ENCODE measurements at places on chromosomes 5 and 9. TPM values are rescaled to one million over a fixed set of nuclear protein-coding genes. Genes with fewer than 3 reads are reported as not detected.

CYLC2 gene
- not detected for polyA plus RNA-seq

PCDHGA4 gene
- polyA plus RNA-seq = 0.35 TPM

NR2F1 gene
- polyA plus RNA-seq = 59.3 TPM

ACTL7A gene
- polyA plus RNA-seq = not detected

C8G gene
- 0.90 TPM for polyA plus RNA-seq

SLC1A3 gene
- polyA plus RNA-seq = 47.6 TPM

CCL28 gene
- polyA plus RNA-seq = 3.5 TPM

CDC20B gene
- polyA plus RNA-seq = 0.42 TPM

COL5A1 gene
- 34.1 TPM for polyA plus RNA-seq
